ENCODE measurements at places on chromosomes 3 and 15. TPM values are rescaled to one million over a fixed set of nuclear protein-coding genes. Genes with fewer than 3 reads are reported as not detected.
A peak's percentile ranks its signal among the peaks of the same experiment; 100 is the strongest.

Gene PRR20G
- polyA plus RNA-seq = not detected

DNA sequence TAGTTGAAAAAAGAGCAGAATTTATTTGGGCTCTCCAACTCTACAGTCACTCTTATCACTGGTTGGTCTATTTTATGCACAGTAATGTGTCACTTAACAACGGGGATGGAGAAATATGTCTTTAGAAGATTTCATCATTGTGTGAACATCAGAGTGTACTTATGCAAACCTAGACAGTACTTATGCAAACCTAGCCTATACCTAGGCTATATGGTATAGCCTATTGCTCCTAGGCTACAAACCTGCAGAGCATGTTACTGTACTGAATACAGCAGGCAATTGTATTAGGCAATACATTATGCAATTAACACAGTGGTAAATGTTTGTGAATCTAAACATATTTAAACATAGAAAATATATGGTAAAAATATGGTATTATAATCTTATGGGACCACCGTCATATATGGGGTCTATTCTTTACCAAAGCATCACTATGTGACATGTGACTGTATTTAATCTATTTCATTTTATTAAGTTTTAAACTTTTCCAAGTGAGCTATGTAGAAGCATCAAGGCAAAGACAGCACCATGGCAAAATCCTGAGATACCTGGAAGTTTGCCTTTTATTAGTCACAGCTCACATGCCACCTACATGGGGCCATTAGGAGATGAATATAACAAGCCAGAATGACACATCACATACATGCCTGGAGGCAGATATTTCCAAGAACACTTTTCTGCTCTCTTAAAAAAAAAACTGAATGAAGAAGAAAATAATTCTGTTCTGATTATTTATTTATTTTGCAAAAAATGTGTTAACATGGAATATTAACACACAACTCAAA, 537.4 kb downstream of the TUSC7 start:
- DNase-seq = no peak

Gene FILIP1L
- polyA plus RNA-seq = 16.3 TPM

Gene GHRL
- polyA plus RNA-seq = 2.7 TPM

DNA sequence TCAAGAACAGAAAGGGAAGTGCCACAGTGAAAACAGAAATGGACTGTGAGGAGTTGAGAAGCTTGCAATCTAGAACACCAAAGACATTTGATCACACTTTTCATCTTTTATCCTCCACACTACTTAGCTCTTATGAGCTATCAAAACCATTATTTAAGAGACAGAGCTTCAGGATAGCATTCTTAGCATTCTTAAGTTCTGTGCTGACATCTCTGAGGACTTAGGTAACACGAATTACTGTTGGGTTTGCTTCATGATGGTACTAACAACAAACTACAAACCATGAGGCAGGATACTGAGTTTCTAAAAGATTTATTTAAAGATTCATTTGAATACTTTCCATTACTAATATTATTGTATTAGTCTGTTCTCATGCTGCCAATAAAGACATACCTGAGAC, 1038.6 kb downstream of the TUSC7 start:
- no peak for DNase-seq

DNA sequence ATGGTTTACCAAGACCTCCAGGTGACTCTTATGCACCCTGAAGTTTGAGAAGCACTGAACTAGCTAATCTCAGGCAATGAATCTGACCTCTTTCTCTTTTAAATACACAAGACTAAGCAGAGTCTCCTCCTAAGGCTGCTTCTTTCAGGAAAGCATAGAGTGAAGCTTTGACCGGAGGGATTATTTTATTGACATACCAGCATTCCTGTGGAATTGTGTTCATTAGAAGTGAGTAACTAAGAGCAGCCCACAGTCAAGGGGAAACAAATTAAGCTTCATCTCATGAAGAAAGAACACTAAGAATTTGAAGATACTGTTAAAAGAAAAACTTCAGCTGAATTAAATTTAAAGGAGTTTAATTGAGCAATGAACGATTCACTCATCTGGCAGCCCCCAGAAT, 963.5 kb downstream of the NTRK3 start:
- no peak for DNase-seq

- peak; percentile 50 for DNase-seq
These were observed 401 bp downstream of the ZSCAN29 start for GRCh38 chr15:43370310-43370974.

DNA sequence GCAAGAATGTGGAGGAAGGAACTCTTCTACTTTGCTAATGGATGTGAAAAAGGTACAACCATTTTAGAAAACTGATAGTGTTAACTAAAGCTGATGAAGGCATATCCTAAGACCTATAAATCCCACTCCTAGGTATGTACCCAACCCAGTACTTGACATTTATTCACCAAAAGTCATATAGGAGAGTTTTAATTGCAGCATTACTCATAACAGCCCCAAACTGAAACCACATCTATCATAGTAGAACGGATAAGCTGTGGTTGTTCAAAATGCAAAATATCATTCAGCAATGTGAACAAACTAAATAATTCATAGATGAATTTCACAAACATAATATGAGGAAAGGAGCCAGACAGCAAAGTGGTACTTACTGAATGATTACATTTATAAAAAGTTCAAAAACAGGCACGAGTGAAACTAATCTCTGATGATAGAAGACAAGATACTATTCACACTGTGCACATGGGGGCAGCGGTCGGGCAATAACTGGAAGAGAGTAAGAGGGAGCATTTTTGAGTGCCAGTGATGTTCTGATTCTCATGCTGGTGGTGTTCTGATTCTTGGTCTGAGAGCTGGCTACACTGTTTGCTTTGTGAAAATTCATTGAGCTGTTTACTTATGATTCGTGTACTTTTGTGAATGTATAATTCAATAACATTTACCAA, 34.3 kb downstream of the GOLIM4 start:
- no peak for DNase-seq

Gene ZNF80
- polyA plus RNA-seq = 0.15 TPM

DNA sequence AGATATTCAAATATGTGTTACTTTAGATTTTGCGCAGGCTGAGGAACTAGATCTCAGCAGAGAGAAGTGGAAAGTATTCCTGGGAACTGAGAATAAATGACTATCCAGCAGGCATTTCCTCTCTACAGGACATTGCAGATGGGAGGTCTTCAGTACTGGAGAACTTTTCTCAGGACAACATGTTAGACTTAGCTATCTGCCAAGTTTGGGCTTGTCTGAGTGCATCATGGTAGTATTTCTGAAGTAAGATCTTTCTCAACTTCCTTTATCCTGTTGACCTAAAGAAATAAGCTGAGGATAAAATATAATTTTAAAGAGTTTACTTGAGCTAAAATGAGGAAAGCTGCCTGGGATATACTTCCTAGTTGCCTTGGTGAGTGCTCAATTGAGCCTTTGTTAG, 167.9 kb upstream of the BCHE start:
- DNase-seq = no peak

DNA sequence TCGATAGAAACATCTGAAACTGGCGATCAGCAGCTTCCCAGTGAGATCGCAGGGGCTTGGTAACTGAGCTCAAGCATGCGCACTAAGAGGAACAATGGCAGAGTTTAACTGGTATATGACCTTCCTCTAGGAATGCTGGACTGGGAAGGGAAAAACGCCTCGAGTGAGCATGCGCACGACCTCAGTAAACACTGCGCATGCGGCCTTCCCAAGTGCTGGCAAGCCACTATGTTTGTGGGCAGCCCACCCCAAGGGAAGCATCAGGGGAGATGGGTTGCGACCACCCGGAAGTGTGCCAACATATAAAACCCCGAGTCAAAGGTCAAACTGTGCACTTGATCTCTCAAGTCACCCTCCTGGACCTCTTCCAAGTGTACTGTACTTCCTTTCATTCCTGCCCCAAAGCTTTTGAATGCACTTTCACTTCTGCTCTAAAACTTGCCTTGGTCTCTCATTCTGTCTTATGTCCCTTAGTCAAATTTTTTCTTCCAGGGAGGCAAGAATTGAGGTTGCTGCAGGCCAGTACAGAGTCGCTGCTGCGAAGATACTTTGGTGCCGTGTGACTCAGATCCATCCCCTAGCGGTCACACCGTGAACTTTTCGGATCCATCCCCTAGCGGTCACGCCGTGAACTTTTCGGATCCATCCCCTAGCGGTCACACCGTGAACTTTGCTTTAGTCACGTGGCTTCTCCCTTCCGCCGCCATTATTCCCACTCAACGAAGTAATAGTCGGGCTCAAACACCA, 243.3 kb downstream of the FAM43A start:
- no peak for DNase-seq

DNA sequence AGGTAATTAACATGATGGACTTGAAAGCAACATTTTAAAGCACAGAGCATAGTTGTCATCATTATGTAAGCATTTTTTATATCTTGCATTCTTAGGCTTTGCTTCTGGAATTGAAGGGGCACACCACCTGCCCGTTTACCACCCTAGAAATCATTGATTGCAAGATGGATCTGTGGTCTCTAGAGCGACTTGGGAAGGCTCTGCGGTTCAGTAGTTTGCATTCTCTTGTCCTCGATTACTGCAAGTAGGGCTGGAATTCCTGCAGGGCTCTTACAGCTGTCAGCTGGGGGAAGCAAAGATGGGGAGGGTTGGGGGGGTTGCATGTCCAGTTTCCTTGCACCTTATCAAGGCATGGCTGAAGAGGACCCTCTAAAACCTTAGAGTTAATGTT, 56.7 kb upstream of the RNF7 start:
- no peak for DNase-seq

Gene ARHGEF26
- polyA plus RNA-seq = 20.1 TPM

GRCh38 chr3:72769758-72770540, 78.3 kb downstream of the SHQ1 start:
- no peak for DNase-seq

DNA sequence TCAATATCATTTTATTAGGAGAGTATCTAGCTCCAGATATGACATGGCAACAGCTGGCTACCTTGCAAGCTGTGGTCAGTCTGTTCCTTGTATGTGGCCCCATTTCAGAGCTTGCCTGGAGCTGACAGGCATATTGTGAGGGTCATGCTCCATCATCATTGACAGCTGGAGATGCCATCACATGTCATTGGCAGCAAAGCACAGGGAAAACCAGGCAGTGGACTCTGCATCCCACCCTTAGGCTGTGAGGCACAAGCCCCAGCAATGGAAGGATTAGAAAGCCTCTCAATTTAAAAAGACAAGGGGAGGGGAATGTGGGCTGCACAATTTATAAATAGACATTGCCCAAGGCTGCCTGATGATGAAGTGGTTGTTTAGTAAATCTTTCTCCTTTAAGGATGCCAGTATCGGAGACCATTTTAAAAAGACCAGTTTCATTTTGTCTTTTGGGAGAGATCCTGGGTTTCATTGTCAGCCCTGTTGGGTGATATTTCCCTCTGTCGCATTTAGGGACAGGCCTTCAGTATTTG, 27.9 kb downstream of the LNP1 start:
- no peak for DNase-seq

GRCh38 chr3:54510506-54510905, 388.2 kb downstream of the CACNA2D3 start:
- no peak for DNase-seq

Gene CTXND1
- polyA plus RNA-seq = 11.0 TPM

- no peak for DNase-seq
These were observed 181.0 kb downstream of the ABHD5 start for GRCh38 chr3:43871627-43872245.

- no peak for DNase-seq
These were observed 19.7 kb upstream of the CLN6 start for GRCh38 chr15:68249058-68249713.

- DNase-seq = no peak
These were observed 90.2 kb upstream of the LMOD3 start for GRCh38 chr3:69212411-69213160.

GRCh38 chr15:87349181-87349580, 907.4 kb downstream of the NTRK3 start:
- no peak for DNase-seq

- no peak for DNase-seq
These were observed 57.6 kb upstream of the NR2E3 start for GRCh38 chr15:71752604-71753289.

- DNase-seq = peak; percentile 68
These were observed 57.0 kb downstream of the NEK10 start for GRCh38 chr3:27312044-27312668.

DNA sequence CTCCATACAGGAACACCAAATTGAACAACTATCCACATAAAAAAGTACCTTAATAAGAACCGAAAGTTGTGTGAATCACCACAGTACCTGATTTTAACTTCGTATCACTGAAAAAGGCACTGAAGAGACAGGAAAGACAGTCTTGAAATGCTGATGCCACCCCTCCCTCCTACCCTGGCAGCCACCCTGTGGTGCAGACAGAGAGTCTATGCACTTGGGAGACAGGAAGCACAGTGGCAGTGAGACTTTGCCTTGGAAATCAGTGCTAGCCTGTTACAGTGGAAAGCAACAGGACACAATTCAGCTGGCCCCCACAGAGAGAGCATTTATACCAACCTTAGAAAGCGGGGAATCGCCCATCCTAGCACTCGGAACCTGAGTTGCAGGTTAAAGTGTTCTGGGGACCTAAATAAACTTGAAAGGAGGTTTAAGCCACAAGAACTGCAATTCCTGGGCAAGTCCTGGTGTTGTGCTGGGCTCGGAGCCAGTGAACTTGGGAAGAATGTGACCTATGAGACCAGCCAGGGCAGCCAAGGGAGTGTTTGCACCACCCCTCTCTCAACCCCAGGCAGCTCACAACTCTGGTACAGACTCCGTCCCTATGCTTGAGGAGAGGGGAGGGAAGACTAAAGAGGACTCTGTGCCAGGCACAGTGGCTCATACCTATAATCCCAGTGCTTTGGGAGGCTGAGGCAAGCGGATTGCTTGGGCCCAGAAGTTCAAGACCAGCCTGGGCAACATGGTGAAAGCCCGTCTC, 240.1 kb downstream of the ISL2 start:
- peak; percentile 28 for DNase-seq

Gene COL6A5
- polyA plus RNA-seq = 0.07 TPM

DNA sequence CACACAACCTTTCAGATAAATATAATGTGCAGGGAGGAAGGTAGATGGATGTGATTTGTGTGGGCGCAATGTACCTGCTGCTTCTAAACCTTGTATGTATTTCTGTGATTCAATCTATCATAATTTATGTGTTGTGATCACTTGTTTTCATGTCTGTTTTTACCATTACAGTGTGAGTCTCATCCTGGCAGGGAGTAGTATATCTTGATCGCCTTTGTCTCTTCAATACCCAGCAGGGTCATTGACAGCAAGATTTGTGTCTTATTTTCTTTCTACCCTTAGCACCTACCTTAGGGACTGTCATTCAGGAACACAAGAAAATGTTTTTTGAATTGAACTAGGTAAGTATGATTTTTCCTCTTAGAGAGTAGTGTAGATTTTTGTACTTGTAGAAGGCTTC, 83.7 kb upstream of the SELENOK start:
- DNase-seq = no peak

DNA sequence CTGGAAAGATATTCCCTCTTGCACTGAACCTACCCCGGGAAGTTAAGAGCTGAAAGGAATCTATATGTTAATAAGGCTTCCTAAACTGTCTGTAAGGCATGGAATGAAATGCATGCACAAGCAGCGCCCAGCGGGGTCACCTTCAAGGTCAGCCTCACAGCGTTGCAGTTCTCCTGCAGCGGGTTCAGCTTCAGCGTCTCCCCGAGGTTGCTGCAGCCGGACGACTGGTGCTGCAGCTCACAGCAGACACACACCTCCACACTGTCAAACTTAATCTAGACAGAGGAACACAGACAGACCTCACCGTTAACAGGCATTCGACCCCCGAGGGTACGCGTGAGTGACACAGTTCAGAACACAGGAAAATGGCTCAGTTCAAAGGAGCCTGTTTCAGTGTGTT, 73.3 kb downstream of the NSMCE3 start:
- peak; percentile 19 for DNase-seq

Gene CTDSPL
- polyA plus RNA-seq = 102 TPM
